Activated naive CD8-positive, alpha-beta T cell treated with anti-CD3 and anti-CD28 coated beads, Interleukin-2, amount 50 U/mL, for 24 hours (primary cell): ENCODE measurements at places on chromosomes 16 and 17.

GRCh38 chr16:68379472-68380347, 68.6 kb downstream of the SMPD3 start:
- H3K4me3 ChIP-seq: no peak overlapping the region
- peaks cover 2% of the 10 kb centered on the region for H3K27me3 ChIP-seq

DNA sequence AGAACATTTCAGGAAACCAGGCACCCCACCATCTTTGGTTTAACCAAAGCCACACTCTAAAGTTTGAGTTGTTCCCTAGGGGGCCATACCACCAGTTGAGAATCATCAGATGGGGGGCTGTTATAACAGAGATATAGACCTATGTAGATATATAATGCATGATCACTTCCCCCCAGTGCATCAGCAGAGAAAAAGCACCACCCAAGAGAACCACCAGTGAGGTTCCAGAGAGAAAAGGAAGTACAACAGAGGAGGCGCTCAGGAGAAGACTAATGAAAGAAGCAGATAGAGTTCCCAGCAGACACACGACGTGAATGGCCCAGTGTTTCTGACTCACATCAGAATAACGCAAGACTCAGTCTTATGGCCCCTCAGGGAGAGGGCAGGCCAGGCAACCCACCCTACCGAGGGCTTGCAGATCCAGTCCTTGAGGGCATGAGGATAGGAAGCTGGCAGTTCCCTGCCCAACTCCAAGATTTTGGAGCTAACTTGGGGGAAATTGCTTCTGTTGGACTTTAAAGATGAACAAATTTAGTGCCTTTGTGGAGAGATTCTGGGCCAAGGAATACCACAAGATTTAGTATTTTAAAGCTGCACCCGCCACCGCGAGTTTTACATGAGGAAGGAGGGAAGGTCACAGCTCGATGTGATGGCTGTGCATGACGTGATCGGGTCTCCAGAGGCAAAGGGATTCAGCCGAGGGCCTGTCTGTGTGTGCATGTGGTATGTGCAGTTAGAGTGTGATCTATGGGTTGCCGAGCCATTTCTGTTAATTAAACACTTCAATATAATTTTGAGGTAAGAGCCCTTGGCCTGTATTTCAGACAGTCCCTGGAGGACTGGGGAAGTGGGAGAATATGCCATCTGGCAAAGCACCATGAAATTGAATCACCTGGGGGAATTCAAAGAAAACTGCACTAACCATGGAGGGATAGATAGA, 53.1 kb downstream of the AIPL1 start:
- no peak overlapping the region for H3K4me3 ChIP-seq
- H3K27ac ChIP-seq: no peak overlapping the region
- no peaks in the 10 kb centered on the region for H3K36me3 ChIP-seq
- H3K4me1 ChIP-seq: peaks cover 2% of the 10 kb centered on the region
- DNase-seq: no peak

GRCh38 chr16:51431517-51432241, 280.6 kb upstream of the SALL1 start:
- H3K36me3 ChIP-seq: no peaks in the 10 kb centered on the region
- H3K27ac ChIP-seq: no peak overlapping the region
- H3K4me1 ChIP-seq: no peaks in the 10 kb centered on the region
- H3K27me3 ChIP-seq: no peaks in the 10 kb centered on the region

- no peaks in the 10 kb centered on the region for H3K4me1 ChIP-seq
- no peak for DNase-seq
- no peak overlapping the region for H3K4me3 ChIP-seq
- no peaks in the 10 kb centered on the region for H3K36me3 ChIP-seq
Observed at GRCh38 chr17:9937241-9937761, 32.2 kb upstream of the RCVRN start.

GRCh38 chr17:75433218-75433783, 23.1 kb upstream of the TMEM94 start:
- H3K27me3 ChIP-seq: peaks cover 3% of the 10 kb centered on the region
- peaks cover 13% of the 10 kb centered on the region for H3K4me1 ChIP-seq
- no peak overlapping the region for H3K4me3 ChIP-seq
- DNase-seq: no peak
- no peaks in the 10 kb centered on the region for H3K36me3 ChIP-seq

- DNase-seq: no peak
- peaks cover 37% of the 10 kb centered on the region for H3K27me3 ChIP-seq
Observed at GRCh38 chr17:11240841-11241610, at the start of gene SHISA6. SHISA6 (plus strand) TSS chr17:11241213.

DNA sequence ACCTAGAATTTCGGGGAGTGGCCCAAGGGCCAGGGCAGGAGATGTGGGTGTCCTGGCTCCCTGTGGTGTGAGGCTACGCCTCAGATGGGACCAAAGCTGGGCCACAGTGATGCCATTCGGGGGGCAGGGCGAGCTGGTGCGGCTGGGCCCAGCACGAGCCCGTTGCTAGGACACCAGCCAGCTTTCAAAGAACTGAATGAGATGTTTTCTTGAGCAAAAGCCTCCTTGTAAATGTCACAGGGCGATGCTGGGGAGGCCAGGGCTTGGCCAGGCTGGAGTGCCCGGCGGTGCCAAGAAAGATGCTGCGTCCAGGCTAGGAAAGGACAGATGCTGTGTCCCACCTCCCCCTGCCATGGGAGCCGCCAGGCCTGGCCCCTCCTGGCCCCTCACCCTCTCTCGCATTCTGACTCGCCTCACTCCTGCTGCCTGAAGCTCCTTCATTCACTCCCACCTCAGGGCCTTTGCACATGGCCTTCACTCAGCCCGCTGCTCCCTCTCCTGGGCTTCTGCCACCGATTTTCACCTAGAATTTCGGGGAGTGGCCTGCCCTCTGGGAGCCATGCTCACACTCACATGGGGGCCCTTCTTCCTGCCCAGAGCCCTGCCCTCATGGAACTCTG, 39.1 kb downstream of the CPNE2 start:
- peaks cover 95% of the 10 kb centered on the region for H3K4me1 ChIP-seq
- peak; percentile 38 for DNase-seq
- no peaks in the 10 kb centered on the region for H3K27me3 ChIP-seq
- H3K27ac ChIP-seq: peak overlapping the region; percentile 94
- H3K4me3 ChIP-seq: no peak overlapping the region
